ENCODE measurements at places on chromosomes 3 and 15.

DNA sequence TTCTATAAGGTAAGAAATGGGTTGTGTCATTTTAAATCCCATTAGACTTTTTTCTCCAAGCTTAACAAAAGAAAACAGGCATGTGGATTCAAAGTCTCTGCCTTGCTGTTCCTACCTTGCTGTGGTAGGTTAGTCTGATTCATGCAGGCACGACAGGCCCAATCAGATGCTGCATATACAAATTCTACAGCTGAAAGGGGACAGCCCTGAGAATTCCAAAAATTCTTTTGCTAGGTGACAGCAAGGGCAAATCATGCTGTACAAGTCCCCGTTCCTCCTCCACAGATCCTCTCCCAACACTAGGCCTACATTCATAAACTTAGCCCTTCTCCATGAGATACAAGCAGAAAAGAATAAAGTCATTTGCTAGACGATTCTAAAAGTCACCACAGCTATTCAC is 161.2 kb upstream of the THBS1 start:
- no peak for DNase-seq

GRCh38 chr15:66842710-66843441 is 140.8 kb downstream of the SMAD6 start:
- DNase-seq = peak; percentile 80

DNA sequence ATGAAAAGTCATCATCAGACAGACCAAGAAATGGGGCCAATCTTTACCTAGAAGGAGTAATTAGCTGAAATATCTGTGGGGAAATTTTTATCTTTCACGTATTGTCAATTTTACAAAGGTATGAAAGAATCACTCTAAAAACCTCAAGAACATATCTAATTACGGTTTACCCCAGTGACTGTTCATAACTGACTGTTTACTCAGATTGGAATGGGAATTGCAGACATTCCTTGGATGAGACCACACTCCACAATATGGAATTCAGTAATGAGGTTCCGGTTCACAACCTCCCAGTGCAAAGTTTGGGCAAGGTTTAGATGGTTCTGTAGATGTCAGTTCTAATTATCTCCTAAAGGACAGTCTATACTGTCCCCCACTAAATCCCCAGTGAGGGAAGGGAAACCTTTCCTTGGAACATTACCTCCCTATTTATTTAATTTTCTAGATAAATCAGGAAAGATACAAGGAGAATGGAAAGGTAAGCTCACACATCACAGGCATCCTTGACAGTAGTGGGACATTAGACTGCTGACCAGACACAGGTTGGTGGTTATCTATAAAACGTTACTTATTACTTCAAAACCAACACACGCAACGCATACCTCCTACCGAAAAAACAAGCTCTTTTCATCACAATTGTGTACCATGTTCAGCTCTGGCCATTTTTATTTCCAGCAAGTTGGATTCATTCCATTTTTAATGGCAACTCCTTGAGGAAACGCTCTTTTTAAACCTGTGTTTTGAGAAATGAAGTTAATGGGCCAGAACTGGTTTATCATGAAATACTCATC is 129.9 kb downstream of the RORA start:
- DNase-seq = peak; percentile 46

DNA sequence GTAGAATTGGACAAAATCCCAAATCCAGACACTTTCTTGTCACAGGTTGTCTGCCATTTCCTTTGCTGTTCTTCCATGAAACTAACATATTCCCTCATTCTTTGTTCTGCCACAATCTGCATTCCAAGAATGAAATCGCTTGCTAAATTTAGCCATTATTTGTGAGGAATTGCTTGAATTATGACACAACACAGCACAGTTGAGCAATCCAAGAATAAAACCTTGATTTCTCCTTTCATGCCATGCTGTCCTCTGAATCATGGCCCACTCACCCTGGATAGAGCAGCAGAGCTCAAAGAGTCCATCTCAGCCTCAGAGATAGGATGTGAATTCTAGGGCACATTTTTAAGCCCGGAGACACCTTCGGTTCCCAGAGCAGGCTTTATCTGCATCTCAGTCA is 35.2 kb upstream of the GREM1 start:
- DNase-seq = peak; percentile 95

GRCh38 chr3:138681463-138682220 is 73.1 kb downstream of the FAIM start:
- no peak for DNase-seq

DNA sequence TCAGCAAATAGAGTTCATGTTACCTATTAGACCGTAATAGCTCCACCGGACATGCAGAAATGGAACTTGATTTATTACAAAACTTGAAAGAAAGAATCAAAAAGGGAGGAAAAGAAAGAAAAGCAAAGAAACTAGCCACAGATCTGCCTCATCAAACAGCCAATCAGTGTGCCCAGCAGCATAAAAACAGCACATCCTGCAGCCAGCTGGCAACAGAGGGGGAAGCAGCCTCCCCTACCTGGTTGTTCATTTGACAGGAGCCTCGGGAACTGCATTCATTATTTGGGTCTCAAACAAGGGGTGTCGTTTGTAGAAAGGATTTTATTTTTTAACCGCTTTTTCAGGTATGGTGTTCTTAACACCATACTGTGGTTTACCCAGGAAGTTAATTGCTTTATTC is 181.5 kb upstream of the TOPAZ1 start:
- no peak for DNase-seq

- DNase-seq = no peak
These were observed 43.9 kb downstream of the ONECUT1 start for GRCh38 chr15:52746162-52746757.

DNA sequence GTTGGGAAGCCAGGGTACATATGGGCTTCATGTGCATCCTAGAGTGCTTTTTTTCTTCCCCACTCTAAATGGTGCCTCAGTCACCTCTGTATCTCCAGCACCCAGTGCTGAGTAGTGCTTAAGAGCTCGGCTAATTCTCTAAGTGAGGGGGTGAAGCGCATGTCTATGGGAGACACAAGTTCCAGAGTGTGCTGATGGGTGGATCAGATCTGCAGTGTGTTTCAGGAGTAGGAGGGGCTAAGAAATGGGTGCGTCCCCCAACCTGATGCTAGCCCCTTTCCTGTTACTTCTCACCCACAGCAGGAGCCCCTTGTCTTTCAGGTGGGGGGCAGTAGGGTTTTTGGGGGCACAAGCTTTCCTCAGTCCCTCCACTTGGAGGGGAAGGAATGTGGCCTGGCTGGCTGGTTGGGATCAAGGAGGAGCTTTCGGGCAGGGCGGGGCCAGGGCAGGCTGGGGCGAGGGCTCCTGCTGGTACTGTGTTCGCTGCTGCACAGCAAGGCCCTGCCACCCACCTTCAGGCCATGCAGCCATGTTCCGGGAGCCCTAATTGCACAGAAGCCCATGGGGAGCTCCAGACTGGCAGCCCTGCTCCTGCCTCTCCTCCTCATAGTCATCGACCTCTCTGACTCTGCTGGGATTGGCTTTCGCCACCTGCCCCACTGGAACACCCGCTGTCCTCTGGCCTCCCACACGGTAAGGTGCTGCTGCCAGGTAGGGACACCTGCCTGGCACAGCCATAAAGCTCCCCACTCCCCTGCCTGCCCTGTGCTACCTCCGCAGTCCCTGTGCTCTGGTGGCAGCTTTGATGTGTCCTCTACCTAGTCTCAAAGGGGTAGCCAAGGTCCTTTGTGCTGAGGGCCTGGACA is at the start of gene IL17RE:
IL17RE (plus strand) TSS at position 477 of the 866 bp plus-strand sequence; CDS start at position 562, 85 bp downstream.
- no peak for DNase-seq

- DNase-seq = no peak
These were observed 103.8 kb upstream of the UBE2E1 start for GRCh38 chr3:23701716-23702597.

- DNase-seq = no peak
These were observed 7.5 kb downstream of the PLIN1 start for GRCh38 chr15:89671687-89672086.

DNA sequence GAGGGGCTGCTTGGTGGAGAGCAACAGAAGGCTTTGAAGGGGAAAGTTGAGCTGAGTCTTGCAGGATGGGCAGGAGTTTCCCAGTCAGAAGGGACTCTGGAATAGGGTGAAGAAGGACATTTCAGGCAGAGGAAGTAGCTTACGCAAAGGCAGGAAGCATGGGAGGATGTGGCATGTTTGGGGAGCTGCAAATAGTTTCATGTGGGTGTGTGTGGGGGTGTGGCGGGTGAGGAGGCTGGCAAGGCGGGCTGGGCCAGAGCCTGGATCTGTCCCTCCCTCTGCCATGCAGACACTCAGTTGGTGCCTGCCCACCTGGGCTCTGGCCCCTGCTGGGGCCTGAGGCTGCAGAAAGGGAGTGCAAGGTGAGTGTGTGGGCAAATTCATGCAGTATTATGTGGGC is 10.4 kb downstream of the TEX264 start:
- DNase-seq = no peak

GRCh38 chr3:177591379-177591778 is 394.1 kb upstream of the TBL1XR1 start:
- DNase-seq = no peak

- DNase-seq = peak; percentile 95
These were observed 309.9 kb upstream of the THBS1 start for GRCh38 chr15:39270934-39271333.

DNA sequence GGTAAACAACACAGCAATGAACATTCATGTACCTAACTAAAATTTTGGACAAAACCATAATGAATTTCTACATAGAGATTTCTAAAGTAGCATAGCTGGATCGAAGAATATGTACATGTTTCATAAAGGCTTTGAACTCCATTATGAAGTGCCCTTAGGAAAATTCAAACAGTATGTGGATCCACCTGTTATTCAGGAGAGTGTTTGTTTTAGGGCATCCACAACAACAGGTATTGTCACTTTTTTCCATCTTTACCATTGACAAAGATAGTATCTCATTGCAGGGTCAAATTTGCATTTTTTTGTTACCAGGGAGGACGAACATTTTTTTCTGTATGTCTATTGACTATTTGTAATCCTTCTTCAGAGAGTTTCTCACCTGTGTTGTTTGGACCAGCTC is 75.0 kb downstream of the COL6A5 start:
- no peak for DNase-seq

DNA sequence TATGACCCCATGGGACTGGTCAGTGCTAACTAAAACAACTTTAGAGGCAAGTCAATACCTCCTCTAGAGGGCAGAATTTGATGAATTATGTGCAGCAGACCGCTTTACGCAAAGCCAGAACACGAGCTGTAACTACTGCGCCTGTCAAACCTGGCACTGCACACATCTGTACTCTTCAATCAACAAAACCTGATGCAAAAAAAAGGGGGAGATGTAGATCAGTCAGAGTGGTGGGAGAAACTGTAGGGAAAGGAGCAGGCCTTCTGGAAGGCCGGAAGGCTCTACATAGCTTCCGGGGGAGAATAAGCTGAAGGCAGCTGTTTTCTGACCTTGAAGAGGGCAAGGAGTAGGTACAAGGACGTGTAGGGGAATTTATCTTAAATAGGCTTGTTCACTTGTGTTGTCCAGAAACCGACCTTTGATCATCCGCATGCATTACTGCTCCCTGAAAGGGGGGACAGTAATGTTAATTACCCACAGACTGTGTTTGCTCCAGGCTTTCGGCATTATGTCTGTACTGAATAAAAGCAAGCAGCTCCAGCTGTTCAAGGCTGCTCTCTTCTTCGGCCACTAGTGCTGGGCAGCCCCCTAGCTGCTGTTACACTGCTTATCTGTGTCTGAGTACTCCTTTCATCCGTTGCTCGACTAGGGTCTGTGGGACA is 41.0 kb downstream of the GPR160 start:
- no peak for DNase-seq

GRCh38 chr3:9508781-9509180 is 44.8 kb downstream of the LHFPL4 start:
- no peak for DNase-seq

DNA sequence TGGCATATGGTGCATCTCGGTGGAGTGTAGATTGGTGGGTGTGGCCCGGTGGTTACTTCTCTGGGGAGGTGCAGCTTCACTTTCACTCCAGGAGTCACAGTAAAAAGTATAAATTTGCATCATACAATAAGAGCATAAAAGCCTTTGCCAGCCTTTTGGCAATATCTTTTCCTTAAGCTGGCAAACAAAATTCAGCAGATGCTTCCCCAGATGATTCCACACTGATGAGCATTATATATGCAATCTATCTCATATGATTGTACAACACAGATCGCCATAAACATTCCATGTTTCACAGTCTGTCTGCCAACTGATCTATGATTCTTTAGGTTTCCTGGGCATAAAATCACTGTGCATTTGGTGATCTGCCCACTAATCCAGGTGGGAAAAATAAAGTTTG is 120.2 kb upstream of the ALCAM start:
- no peak for DNase-seq

GRCh38 chr15:28107111-28107903 is 8.2 kb upstream of the OCA2 start:
- DNase-seq = no peak

DNA sequence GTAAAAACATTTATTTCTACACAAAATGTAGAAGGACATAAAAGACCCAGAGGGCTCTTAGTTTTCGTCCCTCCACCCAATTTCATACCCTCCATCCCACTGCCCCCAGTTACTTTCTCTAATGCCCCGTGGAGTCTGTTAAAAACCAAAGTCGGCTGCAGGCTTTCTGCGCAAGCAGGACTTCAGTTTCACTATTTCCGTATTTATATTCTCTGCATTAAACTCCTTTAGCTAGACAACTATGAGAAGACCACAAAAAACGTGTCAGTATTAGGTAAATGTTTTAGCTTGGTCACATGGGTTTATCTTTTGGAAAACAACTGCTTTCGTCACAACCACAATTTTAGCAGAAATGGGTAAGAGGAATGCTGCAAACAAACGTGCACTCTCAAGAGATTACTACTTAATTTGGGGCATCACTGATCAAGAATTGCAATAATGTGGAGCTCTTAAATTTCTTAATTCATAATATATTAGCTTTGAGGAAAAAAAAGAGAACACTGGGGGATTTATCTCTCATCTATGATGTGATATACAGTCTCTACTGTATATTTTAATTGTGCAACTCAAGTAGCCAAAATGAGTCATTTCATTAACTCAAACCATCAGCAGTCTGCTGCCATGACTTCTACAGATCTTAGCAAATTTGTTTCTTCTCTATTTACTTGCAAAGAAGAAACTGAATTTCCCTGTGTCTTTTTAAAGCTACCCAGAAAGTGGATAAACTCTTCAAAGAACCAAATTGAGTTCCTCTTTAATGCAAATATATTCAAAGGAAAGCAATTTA is 740 bp upstream of the NSMCE3 start:
- peak; percentile 71 for DNase-seq

DNA sequence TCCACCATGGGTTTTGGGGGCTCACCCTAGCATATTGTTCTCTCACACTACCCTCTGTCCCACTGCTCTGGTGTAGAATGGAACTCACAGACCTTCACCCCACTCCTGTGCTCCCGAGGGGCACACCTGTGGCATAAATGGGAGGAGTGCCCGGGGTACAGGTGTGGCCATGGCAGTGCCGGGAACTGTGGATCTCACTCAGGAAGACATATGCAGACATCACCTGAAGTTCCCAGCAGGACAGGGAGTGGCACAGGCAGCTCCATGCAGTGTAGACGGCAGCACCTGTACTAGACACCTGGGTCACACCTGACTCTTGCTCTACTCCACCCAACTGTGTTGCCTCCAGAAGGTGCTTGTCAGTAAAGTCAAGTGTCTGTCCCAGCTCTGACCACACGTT is 57.6 kb upstream of the MRPS22 start:
- DNase-seq = no peak

- DNase-seq = peak; percentile 72
These were observed 25.3 kb downstream of the LPP start for GRCh38 chr3:188179006-188179966.
